ENCODE measurements at places on chromosomes 3 and 15.

GRCh38 chr15:89803941-89804800 is 10.5 kb downstream of the ANPEP start:
- no peak for DNase-seq

DNA sequence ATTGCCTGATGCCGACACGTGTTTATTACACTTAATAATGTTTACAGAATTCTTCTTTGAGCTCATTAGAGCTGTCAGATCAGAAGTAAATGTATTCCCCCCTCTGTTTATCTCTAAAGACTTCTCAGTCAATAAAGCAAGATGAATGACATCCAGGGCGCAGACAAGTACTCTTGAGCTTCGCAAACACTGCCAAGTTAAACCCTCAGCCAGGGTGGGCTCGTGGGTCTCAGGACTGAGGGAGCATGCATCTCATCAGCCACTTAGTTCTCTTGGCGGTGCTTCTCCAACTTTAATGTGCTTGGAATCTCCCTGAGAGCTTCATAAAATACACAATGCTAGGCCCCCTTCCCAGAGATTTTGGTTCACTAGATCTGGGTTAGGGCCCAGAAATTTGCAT is 333.9 kb upstream of the THRB start:
- no peak for DNase-seq

DNA sequence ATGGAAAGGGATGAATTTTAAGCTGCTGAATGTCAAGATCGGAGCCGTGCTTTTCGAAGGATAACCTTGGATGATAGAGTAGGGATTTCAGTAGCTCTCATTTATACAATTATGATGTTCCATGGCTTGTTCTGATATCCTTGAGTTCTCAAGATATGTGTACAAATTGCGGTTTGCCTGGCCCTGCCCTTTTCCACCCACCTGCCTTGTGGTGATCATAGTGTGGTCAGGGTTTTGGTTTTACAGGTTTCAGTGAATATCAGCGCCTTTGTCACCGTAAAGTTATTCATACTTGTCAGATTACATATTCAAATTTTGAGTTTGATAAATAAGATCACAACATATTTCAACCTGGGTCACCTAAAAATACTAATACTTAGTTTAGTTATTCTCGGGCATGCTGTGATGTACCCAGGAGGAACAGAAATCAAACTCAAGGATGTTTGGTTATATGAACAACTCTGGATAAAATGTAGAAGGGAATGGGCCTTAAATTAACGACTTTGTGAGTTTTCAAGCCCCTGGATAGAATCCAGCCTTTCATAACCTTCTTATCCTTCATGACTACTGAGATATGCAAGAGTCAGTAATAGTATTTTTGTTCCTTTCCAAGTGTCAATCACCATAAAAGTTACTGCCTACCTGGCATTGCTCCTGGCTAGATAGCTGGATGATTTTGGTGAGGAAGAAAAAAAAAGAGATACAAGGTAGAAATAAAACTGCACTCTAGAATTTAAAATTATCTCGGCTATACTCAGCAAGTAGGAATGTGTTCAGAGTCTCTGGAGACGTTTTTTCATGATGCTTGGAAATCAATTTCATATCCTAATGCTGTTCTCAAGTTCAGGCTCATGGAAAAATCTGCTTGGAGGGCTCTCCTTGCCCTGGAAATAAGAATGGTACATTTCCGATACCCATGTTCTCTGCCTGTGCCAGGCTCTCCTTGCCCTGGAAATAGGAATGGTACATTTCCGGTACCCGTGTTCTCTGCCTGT is 209.2 kb upstream of the TPRG1 start:
- DNase-seq, result no peak

DNA sequence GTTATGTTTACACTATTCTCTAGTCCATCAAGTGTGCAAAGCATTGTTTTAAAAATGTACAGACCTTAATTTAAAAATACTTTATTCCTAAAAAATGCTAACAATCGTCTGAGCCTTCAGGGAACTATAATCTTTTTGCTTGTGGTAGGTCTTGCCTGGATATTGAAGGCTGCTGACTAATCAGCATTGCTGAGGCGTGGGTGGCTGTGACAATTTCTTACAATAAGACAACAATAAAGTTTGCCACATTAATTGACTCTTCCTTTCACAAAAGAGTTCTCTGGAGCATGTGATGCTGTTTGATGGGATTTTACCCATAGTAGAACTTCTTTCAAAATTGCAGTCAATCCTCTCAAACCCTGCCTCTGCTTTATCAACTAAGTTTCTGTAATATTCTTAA is 384.0 kb upstream of the TGFBR2 start:
- no peak for DNase-seq

GRCh38 chr3:15919971-15920370 is 122.2 kb upstream of the ANKRD28 start:
- no peak for DNase-seq

DNA sequence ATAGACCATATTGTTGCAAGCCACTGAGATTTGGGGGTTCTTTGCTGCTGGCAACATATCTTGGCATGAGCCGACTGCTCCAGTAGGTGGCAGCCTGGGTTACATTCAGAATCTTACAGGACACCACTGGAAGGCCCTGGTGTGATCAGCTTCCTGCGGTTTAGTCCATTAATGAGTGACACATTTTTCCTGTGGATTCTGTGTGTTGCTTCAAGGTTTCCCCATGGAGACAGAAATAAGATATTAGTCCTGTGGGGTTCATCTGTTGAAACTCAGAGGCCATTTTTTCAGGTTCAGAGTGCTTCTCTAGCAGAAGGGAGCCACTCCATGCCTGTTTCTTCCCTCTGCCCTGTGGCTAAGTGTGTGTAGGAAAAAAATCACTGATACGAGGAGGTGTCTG is 116.2 kb downstream of the MFSD1 start:
- no peak for DNase-seq

All from GM12878 (cell line).